ENCODE measurements at places on chromosomes 11 and 22.

DNA sequence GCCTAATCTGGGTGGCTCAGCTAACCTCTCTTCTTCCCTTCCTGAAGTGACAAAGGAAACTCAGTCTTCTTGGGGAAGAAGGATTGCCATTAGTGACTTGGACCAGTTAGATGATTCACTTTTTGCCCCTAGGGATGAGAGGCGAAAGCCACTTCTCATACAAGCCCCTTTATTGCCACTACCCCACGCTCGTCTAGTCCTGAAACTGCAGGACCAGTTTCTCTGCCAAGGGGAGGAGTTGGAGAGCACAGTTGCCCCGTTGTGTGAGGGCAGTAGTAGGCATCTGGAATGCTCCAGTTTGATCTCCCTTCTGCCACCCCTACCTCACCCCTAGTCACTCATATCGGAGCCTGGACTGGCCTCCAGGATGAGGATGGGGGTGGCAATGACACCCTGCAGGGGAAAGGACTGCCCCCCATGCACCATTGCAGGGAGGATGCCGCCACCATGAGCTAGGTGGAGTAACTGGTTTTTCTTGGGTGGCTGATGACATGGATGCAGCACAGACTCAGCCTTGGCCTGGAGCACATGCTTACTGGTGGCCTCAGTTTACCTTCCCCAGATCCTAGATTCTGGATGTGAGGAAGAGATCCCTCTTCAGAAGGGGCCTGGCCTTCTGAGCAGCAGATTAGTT, 14.2 kb upstream of the UVRAG start:
- H3K4me1 ChIP-seq, result peaks cover 16% of the 10 kb centered on the region
- no peak overlapping the region for H3K4me3 ChIP-seq
- no peak for DNase-seq
- H3K27ac ChIP-seq, result no peak overlapping the region
- H3K27me3 ChIP-seq, result no peaks in the 10 kb centered on the region
- no peaks in the 10 kb centered on the region for H3K36me3 ChIP-seq

DNA sequence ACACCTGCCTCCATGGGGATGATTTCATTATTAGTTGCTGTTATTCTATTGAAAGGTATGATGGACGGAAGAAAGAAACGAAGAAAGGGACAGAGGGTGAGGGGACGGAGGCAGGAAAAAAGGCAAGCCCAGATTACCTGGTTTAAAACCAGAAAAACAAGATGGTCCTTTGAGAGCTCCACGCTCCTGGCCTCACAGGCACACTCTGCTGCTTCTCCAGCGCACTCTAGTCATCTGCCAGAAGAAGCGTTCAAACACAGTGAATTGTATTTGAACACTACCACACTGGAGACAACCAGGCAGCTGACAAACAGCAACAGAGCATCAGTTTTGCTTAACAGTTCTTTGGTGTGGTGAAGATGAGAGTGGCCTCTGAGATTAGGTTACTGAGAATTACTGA, 216.9 kb downstream of the CADM1 start:
- no peaks in the 10 kb centered on the region for H3K27me3 ChIP-seq
- no peaks in the 10 kb centered on the region for H3K36me3 ChIP-seq
- DNase-seq, result no peak

- H3K27ac ChIP-seq, result no peak overlapping the region
- DNase-seq, result no peak
- no peaks in the 10 kb centered on the region for H3K36me3 ChIP-seq
- no peak overlapping the region for H3K4me3 ChIP-seq
- H3K27me3 ChIP-seq, result no peaks in the 10 kb centered on the region
Observed at GRCh38 chr11:3950996-3951660, 95.7 kb downstream of the STIM1 start.

DNA sequence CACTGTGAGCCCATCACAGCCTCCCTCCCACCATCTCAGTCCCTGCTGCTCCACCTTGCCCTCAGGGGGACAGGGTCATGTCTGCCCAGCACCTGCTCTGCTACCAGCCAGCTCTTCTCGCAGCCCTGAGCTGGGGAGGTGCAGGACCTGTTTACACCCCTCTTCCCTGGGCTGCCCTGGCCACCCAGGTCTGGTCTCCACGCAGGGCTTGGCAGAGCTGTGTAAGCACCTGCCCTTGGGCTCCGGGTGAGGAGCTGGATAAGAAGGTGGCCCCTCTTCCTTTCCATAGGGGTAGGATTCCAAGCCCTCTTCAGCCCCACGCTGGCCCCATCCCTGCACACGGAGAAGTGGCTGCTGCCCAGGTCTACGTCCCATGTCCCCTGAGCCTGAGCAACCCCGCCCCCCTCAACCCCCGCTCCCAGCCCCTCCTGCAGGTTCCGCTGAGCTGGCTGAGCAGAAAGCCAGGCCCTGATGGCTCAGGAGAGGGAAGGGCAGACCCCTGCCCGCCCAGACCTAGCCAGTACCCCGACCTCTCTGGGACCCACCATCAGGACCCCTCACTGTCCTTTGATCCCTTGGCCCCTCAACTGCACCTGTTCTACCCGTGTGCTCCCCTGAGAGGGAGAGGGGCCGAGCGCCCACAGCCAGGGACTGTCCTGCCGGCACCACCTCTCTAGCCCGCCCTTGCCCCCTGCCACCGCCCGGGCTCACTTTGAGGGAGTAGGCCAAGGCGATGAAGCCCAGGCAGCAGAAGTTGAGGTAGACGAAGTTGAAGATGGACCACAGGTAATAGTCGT, 3.2 kb downstream of the IFITM10 start:
- H3K4me3 ChIP-seq, result peak overlapping the region; percentile 45
- no peaks in the 10 kb centered on the region for H3K36me3 ChIP-seq
- no peaks in the 10 kb centered on the region for H3K27me3 ChIP-seq

DNA sequence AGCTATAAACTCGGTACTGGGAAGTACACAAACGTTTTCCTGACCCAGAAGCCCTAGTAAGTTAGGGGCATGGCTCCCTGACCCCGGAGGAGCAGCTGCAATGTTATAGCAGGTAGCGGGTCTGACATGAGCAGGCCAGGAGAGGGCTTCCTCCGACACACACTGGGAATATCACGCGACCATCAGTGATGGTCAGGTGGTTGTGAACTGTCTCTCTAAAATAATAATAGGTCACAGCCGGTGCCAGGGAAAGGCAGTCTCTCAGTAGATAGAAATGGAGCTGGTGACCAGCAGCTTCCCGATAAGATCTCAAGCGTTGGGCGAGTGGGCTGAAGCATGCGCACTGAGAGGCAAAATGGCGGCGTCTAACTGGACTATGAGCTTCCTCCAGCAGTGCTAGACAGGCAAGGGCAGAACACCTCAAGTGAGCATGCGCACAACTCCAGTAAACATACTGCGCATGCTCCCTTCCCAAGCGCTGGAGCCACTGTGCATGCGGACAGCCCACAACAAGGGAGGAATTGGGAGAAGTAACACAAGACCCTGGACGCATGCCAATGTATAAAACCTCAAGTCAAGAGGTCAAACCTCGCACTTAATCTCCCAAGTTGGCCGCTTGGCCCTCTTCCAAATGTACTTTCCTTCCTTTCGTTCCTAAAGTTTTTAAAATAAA, 22.3 kb upstream of the TESMIN start:
- no peaks in the 10 kb centered on the region for H3K4me1 ChIP-seq
- no peak overlapping the region for H3K4me3 ChIP-seq
- no peaks in the 10 kb centered on the region for H3K27me3 ChIP-seq
- DNase-seq, result no peak
- H3K36me3 ChIP-seq, result peaks cover 94% of the 10 kb centered on the region

- H3K27ac ChIP-seq, result no peak overlapping the region
- DNase-seq, result no peak
Observed at GRCh38 chr11:14577292-14577691, 57.1 kb upstream of the PSMA1 start.

GRCh38 chr11:47104261-47104950, 72.3 kb downstream of the ARFGAP2 start:
- DNase-seq, result no peak
- no peaks in the 10 kb centered on the region for H3K27me3 ChIP-seq
- H3K36me3 ChIP-seq, result no peaks in the 10 kb centered on the region
- H3K4me3 ChIP-seq, result no peak overlapping the region
- no peak overlapping the region for H3K27ac ChIP-seq
- H3K4me1 ChIP-seq, result no peaks in the 10 kb centered on the region

- H3K36me3 ChIP-seq, result peaks cover 8% of the 10 kb centered on the region
- no peak for DNase-seq
- H3K4me3 ChIP-seq, result peak overlapping the region; percentile 78
- H3K4me1 ChIP-seq, result no peaks in the 10 kb centered on the region
Observed at GRCh38 chr11:114401311-114401710, 845 bp downstream of the RBM7 start.

GRCh38 chr11:131928992-131929391, 558.6 kb downstream of the NTM start:
- peaks cover 13% of the 10 kb centered on the region for H3K4me1 ChIP-seq
- no peak overlapping the region for H3K4me3 ChIP-seq
- H3K27ac ChIP-seq, result no peak overlapping the region
- DNase-seq, result no peak

DNA sequence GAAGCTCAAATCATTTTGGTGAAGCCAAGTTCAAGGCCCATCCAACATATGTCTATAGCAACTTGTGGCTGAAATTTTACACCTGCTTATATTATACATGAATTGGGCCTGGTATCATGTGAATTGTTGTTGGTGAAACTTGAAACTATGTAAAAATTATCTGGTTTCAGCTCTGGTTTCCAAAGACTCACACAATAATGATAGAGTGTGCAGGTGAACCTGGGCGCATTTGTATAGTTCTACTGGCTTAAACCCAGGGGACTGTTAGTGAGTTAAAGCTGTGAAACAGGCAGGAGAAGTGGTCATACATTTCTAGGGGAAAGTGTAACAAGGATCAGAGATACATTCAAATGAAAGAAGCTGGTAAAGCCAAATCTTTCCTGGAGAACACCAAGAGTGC, 627.3 kb downstream of the METTL15 start:
- DNase-seq, result no peak
- H3K4me3 ChIP-seq, result no peak overlapping the region
- no peaks in the 10 kb centered on the region for H3K4me1 ChIP-seq

GRCh38 chr22:27764722-27765236, 36.8 kb downstream of the MN1 start:
- DNase-seq, result no peak
- no peaks in the 10 kb centered on the region for H3K27me3 ChIP-seq
- no peaks in the 10 kb centered on the region for H3K4me1 ChIP-seq
- no peaks in the 10 kb centered on the region for H3K36me3 ChIP-seq
- no peak overlapping the region for H3K27ac ChIP-seq

DNA sequence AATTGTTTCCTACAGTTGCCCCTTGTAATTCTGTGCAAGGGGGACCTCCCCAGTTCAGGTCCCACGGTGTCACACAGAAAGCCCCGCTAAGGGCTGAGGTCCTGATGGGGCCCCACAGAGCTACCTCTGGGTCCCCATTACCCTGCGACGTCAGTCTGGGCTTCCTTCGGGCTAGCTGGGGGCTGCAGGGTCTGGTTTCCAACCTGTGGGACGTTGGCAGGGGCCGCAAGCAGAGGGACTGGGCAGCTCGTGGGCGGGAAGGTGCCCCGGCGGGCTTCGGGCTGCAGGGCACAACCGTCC, 698 bp downstream of the SLC37A4 start:
- H3K27ac ChIP-seq, result peak overlapping the region; percentile 45
- H3K36me3 ChIP-seq, result peaks cover 11% of the 10 kb centered on the region
- no peaks in the 10 kb centered on the region for H3K27me3 ChIP-seq
- H3K4me3 ChIP-seq, result peak overlapping the region; percentile 81

DNA sequence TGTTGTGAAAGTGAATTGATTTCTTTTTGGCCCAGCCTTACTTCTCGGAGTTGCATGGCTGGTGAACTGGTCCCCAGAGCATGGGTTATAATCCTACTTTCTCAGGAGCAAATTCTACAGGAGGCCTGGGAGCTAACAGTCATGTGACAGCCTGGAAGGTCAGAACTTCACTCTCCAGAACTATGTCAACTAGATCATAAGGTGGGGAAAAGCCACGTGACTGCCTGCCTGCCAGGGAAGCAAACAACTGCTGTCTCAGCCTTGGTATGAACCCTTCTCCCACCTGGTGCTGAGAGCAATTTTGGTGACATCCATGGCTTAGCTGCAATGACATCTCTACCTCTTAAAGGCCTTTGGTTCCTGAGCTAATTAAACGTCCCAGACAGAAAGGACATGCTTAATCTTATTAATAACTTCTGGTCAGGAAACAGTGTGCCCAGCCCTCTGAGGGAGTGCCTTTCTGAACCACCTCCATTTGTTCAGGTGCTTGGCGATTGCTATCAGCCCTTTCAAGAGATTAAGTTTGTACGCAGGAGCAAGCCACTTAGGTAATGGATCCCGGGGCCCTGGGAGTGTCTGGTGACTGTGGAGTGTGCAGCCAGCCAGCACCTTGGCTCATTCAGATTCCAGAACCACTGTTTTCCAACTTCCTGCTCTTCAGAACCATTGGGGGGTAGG, 1.4 kb upstream of the CREB3L1 start:
- H3K4me1 ChIP-seq, result no peaks in the 10 kb centered on the region
- no peak for DNase-seq
- peaks cover 22% of the 10 kb centered on the region for H3K27me3 ChIP-seq
- no peak overlapping the region for H3K4me3 ChIP-seq
- no peak overlapping the region for H3K27ac ChIP-seq

DNA sequence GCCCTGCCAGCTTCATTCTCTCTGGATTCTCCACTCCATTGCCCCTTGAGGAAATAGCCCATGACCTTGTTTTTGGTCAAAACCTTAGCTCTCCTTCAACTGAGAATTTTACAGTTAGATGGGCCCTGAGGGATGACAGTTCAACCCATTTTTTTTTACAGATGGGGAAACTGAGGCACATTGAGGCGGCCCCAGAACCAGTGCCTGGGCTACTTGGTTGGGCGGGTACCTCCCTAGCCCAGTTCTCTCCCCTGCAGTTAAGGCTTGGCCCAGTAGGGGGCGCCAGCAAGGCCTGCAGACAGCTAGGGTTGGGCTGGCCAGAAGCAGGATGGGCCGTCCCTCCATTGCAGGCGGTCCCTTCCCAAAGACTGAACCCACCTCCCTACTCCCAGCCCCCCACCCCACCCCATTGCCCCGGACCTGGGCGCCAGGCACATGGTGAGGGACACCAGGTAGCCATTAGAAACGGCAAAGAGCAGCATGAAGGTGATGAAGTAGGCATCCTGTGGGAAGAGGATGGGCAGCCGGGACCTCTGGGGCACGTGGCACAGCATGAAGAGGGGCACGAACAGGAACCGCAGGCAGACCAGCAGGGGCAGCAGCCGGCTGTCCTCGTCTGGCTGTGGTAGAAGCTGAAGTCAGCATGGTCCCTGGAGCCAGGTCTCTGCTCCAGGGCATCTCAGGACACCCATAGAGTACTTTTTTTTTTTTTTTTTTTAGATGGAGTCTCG, 7.6 kb downstream of the SLC29A2 start:
- H3K36me3 ChIP-seq, result no peaks in the 10 kb centered on the region
- no peak overlapping the region for H3K4me3 ChIP-seq
- H3K27me3 ChIP-seq, result no peaks in the 10 kb centered on the region
- DNase-seq, result no peak

All from right lobe of liver (tissue), 6 donors.